ENCODE measurements at places on chromosomes 7 and 10.

GRCh38 chr10:95133016-95133752 is 60.9 kb upstream of the ACSM6 start:
- peak; percentile 86 for DNase-seq

- no peak for DNase-seq
Observed at GRCh38 chr10:52488606-52489485, 174.8 kb downstream of the DKK1 start.

DNA sequence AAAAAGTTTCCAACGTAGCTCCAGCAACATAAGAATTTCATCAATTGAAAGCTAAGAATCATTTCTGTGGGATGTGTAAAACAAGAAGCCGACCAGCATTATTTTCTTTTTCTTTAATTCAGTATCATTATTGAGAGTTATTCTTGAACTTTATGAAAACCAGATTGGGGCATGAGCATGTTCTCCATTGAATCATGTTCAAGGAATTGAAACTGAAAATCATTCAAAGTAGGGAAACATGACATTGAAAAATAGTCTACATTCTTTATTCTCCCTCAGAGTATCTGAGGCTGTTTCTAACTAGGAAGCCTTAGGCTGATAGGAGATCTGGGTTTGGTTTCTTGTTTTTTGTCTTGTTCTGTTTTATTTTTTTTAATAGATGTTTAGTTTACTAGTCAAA is 253.7 kb downstream of the DYNC1I1 start:
- DNase-seq, result no peak

DNA sequence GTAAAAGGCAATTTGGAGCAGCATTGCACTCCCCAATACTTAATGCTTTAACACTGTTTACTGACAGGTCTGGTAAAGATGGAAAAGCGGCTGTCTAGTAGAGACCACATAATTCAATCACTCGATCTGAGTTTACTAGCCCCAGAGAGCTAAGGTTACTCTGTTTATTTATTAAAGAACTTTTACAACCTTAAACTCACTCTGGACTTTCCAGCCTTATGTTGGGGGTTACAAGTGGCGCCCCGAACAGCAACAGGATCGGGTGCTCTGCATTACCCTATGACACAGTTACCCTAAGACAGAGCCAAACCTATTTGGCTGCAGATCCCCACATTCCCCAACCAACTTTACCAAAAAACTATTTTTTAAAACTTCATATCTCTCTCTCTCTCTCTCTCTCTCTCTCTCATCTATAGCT is 43.9 kb downstream of the MRPS24 start:
- DNase-seq, result no peak

DNA sequence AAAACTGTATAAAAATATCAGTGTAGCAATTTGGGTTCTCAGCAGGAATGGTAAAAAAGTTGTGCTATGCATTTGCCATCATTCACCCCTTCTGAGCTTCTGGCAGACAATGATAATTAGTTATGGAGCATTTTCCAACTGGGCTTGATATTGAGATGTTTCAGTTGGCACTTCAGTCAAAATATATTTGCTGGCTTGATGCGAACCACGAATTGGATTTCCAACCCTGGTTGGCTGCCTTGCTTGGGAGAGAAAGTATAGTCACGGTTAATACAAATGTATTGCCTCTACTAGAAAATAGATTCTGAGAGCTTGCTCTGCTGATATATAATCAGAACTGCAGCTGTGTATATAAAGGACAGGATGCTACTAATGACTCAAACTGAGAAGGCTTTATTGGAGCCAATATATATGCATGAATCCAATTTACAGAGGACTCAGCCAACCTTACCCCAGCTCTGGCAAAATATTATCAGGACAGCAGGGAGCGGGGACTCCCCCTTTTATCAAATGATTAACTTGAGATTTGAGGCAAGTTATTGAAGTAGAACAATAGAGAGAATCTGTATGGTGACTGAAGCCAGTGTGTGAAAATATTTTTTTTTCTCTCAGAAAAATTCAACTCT is 219.8 kb upstream of the SMIM30 start:
- DNase-seq, result no peak

DNA sequence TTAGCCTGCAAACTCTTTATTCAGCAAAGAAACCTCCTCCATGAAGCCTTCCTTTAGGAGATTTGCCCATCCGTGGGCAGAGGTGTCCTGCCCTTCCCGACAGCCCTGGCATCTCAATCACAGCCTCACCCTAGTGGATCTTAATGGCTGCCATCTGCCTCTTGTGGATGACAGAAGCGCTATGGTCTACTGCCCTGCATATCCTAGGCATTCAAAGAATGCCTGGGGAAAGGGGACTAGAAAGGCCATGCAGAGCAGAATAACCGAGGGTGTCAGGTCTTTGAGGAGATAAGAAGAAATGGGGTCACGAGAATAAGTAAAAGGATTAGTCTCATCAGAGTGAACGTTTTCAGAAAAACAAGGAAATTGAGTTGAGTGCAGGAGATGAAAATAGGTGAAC is 57.7 kb upstream of the SPOCK2 start:
- no peak for DNase-seq

DNA sequence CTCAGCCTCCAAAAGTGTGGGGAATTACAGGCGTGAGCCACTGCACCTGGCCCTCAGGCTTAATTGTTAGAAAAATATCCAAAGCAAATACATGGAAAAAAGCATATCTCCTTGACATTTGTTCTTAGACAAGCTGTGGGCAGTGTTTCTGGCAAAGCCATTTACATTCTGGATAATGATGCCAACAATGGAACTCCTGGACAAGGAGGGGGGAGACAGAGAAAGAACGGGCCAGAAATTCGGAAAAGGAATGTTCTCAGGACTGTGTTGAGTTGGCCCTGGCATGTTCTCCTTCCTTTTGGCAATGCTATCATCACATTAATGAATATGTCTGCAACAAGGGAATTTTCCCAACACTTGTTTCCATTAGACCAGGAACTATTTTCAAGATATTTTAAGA is 88.7 kb downstream of the UBE2H start:
- no peak for DNase-seq

GRCh38 chr10:5551531-5552375 is 27.0 kb downstream of the CALML3 start:
- DNase-seq, result no peak

GRCh38 chr10:25938405-25938804 is 4.4 kb downstream of the MYO3A start:
- DNase-seq, result no peak

- DNase-seq, result no peak
Observed at GRCh38 chr7:159147246-159147645, 2.6 kb upstream of the VIPR2 start.

DNA sequence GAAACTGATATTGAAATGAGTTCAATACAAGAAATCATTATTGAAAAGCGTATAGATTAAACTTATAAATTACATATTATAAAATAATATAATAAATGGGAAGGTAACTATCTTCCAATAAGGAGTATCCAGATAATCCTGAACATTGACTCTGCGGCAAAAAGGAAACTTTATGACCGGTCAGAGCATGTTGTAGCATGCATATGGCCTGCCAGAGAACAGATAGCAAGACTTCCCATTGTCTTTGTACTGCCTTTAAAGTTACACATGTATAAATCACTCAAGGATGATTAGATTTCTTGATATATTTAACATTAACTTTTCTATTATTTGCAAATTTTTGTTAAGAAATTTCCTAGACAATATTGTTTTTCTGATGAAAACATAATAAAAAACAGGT is 56.2 kb upstream of the ETV1 start:
- no peak for DNase-seq

DNA sequence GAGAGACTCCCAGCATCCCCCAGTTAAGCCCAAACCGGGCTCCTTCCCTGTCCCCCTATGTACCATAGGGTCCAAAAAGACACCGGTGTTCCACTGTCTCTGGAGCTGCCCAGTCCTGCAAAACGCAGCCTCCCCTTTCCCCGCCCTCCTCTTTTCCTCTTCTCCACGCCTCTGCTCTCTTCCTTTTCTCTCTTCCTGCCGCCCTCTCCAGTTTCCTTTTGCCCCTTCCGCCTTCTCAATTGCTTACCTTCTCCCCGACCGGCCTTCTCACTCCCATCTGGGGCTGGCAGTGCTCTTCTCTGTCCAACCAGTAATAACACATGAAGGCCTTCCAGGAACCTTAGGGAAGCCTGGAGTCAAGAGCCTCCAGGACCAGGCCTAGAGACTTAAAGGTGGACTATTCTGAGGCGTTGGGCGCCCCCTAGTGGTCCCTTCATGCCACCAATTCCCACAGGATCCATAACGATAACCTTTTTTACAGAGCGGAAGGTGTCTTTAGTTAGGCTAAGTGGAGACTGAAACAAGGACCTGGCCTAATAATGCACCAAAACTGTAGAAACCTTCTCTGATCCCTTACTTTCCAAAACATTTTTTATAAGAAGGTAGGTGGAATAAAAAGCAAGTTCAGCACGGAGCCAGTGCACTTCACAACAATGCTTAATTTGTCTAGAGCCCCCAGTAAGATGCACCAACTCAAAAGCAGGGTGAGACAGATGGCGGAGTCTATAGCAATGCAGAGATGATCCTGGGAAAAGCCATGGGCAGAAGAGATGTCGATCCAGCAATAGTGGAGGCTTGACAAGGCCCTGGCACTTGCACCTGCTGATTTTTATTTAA is 27.2 kb upstream of the MSRB2 start:
- peak; percentile 79 for DNase-seq
